ENCODE measurements at places on chromosomes 3 and 15.

- no peak for DNase-seq
Measured at GRCh38 chr3:197333901-197334639, 35.7 kb upstream of the DLG1 start.

GRCh38 chr15:40285554-40286011 lies 2.7 kb upstream of the ANKRD63 start:
- no peak for DNase-seq

DNA sequence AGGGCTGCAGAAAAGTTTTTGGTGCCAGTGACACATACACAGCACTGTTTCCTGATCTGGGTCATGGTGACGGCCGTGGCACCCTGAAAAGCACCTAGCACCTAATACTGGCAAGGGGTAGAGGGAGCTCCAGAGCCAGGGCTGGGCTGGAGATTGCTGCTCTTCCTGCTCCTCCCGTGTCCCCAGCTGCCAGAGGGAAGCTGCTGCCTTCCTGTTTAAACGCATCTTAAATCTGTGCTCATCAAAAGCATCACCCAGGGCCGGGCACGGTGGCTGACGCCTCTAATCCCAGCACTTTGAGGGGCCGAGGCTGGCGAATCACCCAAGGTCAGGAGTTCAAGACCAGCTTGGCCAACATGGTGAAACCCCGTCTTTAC lies 156.7 kb upstream of the MEF2A start:
- DNase-seq = no peak

GRCh38 chr3:68089572-68090011 lies 435.2 kb upstream of the SUCLG2 start:
- DNase-seq = no peak

DNA sequence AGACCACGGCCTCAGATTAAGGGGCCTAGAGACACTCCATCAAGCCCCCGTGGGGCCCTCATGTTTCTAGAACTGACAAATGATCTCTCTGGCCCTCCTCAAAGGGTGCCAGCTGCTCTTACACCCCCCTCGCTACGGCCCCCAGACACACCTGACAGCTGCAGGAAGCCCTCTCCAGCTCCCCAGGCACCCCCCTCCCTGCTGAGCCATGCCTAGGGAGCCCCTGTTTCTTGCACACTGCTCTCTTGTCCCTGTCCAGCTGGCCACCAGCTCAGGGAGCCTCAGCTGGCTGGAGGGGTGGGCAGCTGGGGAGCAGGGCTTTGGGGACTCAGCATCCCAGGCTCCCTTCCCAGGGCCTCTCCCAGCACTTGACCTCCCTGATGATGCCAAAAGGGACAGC lies 14.8 kb downstream of the TNK2 start:
- DNase-seq = no peak

DNA sequence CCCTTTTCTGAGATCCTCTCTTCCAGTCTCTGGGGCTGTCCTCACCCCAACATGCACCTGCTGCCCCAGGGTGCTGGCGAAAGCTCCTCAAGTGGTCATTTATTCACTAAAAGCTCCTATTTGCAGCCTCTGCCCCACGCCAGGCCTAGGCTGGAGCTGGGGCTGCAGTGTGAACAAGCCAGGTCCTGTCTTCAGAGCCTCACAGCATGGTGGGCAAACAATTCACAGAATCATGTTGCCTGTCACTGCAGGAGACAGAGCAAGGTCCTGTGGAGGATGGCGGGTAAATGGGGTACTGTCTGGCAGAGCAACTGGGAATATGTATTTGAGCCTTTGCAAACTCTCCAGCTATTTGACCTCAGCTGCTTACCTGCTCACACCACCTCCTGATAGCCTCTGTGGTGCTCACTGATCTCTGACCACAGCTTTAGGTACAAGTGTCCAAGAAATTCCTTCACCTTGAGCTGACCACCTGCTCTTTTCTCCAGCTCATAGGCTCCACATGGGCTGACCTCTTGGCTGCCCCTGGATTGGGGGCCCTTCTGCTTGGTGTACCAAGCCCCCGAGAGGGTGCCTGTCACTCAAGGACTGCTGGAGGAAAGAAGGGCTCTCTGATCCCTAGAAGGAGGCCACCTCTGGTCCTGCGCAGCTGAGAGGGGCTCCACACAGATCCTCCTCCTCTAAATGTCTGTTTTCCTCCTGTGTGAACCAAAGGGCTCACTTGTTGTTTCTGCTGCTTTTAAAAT lies 35.6 kb downstream of the AMOTL2 start:
- DNase-seq = no peak

DNA sequence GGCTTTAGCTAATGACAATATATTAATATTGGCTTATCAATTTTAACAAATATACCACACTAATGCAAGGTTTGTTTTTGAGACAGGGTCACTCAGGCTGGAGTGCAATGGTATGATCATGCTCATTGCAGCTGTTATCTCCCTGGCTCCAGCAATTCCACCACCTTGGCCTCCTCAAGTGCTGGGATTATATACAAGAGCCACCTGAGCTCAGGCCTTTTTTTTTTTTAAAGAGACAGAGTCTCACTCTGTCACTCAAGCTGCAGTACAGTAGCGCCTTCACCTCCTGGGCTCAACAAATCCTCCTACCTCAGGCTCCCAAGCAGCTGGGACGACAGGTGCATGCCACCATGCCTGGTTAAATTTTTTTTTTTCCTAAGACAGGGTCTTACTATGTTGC lies 11.7 kb downstream of the DLG1 start:
- no peak for DNase-seq

- DNase-seq = no peak
Measured at GRCh38 chr3:81554388-81554787, 207.1 kb downstream of the GBE1 start.

DNA sequence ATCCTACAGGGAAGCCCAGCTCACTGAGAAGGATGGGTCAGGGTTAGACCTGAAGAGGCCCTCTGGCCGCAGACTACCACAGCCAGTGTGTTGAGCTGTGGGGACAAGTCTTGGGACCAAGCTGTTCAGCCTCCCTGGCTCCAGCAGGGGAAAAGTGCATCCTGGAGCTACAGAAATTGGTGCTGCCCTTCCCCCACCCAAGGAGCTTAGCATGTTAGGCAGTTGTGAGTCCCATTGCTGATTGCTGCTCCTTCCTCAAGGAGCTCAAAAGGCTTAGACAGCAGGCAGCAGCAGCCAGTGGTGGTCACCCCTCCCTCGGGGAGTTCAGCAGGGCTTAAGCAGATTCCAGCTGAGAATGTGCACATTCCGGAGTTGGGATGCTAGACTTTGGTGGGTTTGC lies 165.6 kb downstream of the ATP8B4 start:
- no peak for DNase-seq

Measured in stimulated activated naive CD8-positive, alpha-beta T cell treated with anti-CD3 and anti-CD28 coated beads, Interleukin-15, amount 100 ng/mL, for 72 hours (primary cell).